Activated CD4-positive, alpha-beta T cell treated with anti-CD3 and anti-CD28 coated beads for 4 hours (primary cell): ENCODE measurements at places on chromosomes 5 and 9.

GRCh38 chr9:136093346-136093986 lies 1.6 kb downstream of the NACC2 start:
- DNase-seq, result no peak

DNA sequence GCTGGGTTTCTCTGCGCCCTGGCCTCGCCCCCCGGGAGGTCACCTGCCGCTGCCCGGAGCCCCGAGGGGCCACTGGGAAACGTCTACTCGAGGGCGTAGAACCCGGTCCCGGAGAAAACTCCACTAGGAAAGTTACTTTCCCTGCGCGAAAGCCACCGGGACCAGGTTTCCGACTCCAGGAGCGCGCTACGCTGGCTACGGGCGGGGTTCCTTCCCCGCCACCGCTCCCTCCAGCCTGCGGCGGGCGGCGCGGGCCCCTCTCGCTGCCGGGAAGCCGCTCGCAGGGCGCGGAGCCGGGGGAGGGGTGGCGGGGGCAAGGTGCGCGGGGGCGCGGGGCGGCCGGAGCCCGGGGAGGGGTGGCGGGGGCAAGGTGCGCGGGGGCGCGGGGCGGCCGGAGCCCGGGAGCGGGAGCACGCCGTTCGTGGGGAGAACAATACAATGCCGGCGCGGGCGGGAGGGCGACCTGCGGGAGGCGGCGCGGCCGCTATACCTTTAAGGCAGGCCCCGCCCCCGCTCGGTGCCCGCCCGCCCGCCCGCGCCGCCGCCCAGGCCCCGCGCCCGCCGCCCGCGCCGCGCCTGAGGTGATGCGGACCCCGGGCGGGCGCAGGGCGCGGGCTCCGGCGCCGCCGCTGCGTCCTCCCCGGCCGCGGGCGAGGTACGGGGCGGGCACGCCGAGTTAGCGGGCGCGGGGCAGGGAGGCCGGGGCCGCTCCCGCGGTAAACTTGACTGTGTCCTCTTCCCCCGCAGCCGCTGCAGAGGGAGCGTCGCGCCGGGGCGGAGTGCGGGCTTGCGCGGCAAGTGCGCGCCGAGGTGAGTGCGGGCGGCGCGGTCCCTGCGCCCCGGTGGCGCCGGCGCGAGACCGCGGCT lies 278.1 kb downstream of the AOPEP start:
- DNase-seq, result no peak

DNA sequence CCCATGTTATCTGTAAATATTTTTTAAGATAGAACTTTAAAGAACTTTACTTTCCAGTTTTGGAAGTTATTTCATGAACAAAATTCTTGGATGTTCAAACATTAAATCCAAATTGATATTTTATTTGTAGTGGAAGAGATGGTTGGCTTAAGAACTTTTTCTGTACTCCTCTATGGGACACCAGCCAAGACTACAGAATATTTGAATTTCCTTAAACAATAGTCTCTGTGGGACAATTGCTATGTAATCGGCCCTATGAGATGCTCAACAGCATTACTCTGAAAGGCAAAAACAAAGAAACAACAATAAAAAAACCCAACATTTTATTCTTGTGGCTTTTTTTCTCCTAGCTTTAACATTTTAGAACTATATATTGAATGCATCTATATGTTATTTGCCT lies 289.3 kb downstream of the ARHGEF28 start:
- no peak for DNase-seq

DNA sequence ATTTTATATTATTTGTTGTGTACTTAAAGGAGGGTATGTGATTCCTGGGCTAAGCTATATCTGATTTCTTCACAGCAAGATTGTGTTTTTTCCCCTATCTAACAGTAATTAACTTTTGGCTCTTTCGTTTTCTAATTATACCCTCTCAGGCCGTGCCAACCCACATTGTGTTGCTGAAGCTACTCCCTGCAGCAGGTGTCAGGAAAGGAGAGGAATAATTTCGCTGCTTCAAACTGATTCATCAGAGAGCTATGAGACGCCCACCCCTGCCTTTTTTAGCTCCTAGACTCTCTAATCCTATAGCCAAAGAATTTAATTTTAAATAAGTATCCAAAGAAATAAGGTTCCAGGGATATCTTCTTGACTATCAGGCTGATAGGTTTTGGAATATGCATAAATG lies 3.8 kb downstream of the CAVIN4 start:
- no peak for DNase-seq
